ENCODE measurements at places on chromosomes 12 and 14. TPM values are rescaled to one million over a fixed set of nuclear protein-coding genes. Genes with fewer than 3 reads are reported as not detected.

Gene SERPINA10
- polyA plus RNA-seq = 0.14 TPM

Gene MDM1
- polyA plus RNA-seq = 27.6 TPM

Gene TAMALIN
- polyA plus RNA-seq = 47.4 TPM

Gene OR6C3
- polyA plus RNA-seq = not detected

Gene CRIP1
- polyA plus RNA-seq = 471 TPM

Gene NGB
- 0.41 TPM for polyA plus RNA-seq

Gene RNASE1
- polyA plus RNA-seq = 491 TPM

Gene SLC17A8
- polyA plus RNA-seq = 0.37 TPM

Gene VAMP1
- polyA plus RNA-seq = 17.2 TPM

Gene SLCO1A2
- polyA plus RNA-seq = 0.07 TPM

Gene TRAFD1
- polyA plus RNA-seq = 25.7 TPM

Gene SLC24A4
- polyA plus RNA-seq = 0.80 TPM

Gene SOAT2
- 0.71 TPM for polyA plus RNA-seq

Gene STON2
- polyA plus RNA-seq = 5.4 TPM

Gene PPFIA2
- polyA plus RNA-seq = 0.23 TPM

Gene NAV3
- 1.4 TPM for polyA plus RNA-seq

Gene TTC6
- 0.16 TPM for polyA plus RNA-seq

Gene KRT73
- polyA plus RNA-seq = 1.9 TPM

Gene RILPL2
- polyA plus RNA-seq = 7.8 TPM

Gene A2ML1
- polyA plus RNA-seq = 30.0 TPM

All from thymus (tissue), 14 donors.